ENCODE measurements at places on chromosomes 12 and 14.

- DNase-seq, result no peak
Measured at GRCh38 chr12:96271469-96272199, 77.5 kb downstream of the ELK3 start.

- DNase-seq, result no peak
Measured at GRCh38 chr12:49549735-49550692, 11.2 kb downstream of the KCNH3 start.

DNA sequence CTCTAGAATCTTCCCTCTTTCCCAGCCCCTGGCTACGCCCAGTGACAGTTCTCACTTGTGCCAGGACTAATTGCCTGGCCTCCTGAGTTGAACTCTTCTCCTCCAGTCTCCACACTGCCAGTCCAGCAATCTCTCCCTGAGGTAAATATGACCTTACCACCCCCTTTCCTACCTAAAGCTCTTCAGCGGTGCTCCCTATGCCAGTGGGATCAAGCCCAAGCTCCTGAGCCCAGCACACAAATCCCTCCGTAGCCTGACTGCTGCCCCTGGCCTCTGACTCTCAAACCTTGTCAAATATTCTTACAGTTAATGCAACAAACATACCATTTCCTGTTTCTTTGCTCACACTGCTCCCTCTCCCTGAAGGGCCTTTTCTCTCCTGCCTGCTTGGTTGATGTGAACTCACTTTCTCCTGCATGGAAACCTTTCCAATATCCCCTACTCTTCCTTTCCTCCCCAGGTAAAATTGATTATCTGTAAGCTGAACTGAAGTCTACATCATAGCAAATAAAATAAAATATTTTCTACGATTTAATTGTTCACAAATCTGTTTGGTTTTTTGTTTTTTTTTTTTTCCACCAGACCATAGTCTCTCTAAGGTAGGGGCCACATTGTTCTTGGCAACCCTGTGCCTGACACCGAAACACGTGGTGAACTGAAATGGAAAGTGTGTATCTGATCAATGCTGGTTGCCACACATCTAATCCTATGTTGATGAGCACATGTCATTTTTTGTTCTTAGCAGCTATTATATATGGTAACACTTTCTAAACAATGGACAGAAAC is 147.5 kb downstream of the SLC38A6 start:
- DNase-seq, result no peak

DNA sequence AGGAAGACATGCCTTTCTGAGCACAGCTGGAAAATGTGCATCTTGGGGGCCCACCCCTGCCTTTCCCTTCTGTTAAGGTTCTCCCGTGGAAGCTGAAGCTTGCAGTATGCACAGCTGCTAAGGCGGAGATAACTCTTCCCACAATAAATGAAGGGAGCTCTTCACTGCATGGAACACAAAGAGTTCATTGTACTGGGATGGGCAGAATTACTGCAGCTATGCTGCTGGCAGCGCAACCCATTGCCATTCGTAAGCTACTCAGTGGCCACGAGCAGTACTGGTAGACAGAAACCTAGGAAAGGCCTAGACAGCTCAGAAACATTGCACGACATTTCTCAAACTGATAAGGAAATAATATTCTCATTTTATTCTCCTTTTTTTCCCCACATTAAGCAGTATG is 310.2 kb downstream of the MDGA2 start:
- no peak for DNase-seq

DNA sequence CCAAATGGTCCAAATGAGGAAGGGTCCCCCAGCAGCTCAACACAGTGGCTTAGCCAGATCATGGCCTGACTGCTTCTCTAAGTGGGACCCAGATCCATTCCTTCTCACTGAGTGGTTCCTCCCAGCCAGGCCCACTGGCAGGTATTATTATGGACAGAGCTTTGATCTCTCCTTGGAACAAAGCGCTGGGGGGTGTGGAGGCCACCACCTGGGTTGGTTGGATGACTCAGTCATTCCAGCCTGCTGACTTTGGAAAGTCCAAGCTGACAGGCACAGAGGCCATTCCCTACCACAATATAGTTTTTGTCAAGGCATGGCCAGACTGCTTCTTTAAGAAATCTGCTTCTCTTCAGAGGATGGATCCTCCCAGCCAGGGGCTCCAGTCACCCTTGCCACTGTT is 341.1 kb downstream of the BTG1 start:
- DNase-seq, result no peak

GRCh38 chr12:120962532-120963020 is 15.8 kb upstream of the HNF1A start:
- DNase-seq, result no peak

GRCh38 chr12:1594006-1594260 is 448 bp downstream of the FBXL14 start:
- no peak for DNase-seq

- DNase-seq, result no peak
Measured at GRCh38 chr12:68998041-68998440, 65.1 kb upstream of the CPM start.

DNA sequence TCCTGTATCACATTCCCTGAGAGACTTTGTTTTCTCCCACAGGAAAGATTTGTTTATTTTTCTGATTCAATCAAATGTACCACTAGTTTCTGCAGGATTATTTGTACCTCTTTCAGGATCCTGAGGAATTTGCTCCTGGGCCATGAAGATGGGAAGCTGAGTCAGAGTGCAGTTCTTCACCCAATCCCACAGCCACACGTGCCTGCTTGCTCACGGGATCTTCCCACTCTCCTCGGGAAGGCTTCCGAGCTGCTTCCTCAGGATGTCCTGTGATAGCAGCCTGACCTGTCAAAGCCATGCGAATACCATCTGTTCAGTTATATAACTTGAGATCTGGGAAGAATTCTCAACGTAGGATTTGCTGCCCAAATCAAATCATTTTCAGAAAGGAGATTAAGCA is 41.8 kb upstream of the HIF1A start:
- DNase-seq, result peak; percentile 35

DNA sequence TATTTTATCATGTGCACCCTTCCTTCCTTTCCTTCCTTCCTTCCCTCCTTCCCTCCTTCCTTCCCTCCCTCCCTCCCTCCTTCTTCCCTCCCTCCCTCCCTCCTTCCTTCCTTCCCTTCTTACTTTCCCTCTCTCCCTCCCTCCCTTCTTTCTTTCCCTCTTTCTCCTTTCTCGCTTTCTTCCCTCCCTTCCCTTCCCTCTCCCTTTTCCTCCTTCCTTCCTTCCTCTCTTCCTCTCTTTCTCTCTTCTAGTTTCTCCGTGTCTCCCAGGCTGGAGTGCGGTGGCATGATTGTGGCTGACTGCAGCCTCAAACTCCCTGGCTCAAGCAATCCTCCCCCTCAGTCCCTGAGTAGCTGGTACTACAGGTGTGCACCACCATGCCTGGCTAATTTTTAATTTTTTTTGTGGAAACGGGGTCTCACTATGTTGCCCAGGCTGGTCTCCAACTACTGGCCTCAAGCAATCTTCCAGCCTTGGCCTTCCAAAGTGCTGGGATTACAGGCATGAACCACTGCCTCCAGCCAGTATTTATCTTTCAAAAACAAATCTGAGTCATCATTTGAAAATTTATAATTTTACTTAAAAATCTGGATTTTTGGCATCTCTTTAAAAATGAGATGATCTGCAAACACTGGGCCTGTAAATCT is 7.8 kb downstream of the C1RL start:
- DNase-seq, result no peak

GRCh38 chr12:55666508-55666907 is 29.8 kb downstream of the OR10P1 start:
- no peak for DNase-seq

GRCh38 chr14:89615421-89615820 is 198.4 kb upstream of the FOXN3 start:
- no peak for DNase-seq

GRCh38 chr14:72515779-72516770 is 377.8 kb downstream of the DPF3 start:
- peak; percentile 22 for DNase-seq

DNA sequence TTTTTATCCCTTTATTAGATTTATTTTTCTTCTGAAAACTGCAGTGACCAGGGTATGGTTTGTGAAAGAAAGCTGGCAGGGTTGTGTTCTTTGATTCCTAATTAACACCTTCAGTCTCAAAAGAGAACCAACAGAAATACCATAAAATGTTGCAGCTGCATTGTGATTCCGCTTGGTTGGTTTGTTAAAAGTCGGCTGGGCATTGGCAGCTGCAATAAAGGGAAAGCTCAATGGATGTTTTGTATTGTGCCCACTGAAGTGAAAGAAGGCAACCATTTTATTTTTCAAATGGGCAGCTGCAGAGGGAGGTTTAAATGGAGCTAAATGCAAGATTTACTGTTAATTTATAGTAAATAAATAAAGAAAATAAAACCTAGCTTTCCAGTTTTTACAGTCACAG is 16.7 kb downstream of the LGR5 start:
- DNase-seq, result no peak

DNA sequence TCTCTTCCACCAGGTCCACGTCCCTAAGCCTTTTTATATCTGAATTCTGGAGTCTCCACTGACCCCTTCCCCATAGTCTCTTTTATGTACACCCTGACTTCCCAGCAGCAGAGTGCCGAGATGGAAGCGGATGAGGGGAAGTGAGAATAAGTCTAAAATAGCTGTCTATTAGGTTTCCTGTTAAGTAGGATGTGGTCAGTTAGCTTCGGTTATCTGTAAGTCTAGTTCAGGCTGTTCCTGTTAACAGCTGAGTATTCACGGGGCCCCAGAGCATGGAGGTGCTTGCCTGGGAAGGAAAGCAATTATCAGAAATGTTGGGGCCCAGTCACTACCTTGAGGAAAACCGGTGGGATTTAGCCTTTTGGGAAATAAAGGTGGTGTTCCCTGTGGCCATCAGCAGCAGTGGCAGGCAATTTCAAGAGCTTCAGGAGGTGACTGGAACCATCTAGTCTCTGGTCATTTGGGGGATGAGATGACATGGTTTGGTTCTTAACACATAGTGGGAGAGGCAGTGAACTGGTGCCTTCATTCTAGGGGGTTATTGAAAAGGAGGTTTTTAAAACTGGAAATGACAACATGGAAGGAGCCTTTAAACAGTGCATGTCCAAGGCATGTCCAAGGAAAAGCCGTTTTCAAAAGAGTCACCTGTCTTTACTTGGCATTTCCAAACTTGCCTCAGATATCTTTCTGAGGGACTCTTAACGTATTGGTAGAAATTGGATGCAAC is 21.8 kb downstream of the CHST11 start:
- no peak for DNase-seq

DNA sequence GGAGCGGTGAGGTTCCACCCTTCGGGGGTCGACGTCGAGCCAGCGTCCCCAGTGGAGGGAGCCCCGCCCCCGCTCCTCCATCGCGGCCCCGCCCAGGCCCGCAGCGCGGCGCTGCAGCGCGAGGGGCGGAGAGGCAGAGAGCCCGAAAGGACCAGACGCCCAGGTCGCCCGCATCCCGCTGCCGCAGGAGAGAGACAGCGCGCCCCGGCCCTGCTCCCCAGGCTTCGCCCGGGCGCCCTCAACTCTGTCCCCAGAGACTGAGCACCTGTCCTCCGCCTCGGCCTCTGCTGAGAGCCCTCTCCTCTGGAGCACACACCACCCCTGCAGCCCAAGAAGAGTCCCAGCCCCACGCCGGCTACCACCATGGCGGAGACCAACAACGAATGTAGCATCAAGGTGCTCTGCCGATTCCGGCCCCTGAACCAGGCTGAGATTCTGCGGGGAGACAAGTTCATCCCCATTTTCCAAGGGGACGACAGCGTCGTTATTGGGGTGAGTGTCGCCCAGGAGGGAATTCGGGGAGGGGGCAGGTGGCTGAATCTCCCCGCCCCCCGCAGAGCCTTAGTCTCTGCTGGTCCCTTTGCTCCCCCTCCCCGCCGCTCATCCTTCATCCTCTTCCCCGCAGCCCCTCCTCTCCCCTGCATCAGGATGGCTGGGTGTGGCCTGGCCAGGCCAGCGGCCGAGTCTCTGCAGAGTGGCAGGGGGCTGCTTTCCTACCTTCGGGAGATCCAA is at the start of gene KIF5A:
KIF5A (plus strand) TSS at position 136 of the 732 bp plus-strand sequence; CDS start at position 364, 228 bp downstream.
- DNase-seq, result peak; percentile 60

DNA sequence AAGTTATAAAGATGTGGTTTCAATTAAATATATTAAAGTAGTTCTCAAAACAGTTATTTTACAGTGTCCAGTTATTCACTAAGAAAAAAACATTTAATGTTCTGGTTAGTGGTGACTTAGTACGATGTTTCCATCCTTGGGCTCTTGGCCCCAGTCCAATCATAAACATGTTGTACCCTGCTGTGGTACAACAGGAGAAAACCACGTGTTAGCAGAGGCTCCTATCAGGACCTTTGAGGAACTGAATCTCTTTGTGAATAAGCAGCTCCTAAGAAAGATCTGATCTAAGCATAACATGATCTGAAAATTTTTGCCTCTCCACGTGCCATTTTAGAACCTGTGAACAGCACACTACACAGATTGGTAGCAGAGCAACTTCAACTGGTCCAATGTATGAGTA is 234.0 kb downstream of the SYT1 start:
- no peak for DNase-seq

GRCh38 chr12:13000616-13000924 is 505 bp upstream of the HEBP1 start:
- DNase-seq, result peak; percentile 63

- DNase-seq, result no peak
Measured at GRCh38 chr12:79415746-79416435, 274.9 kb downstream of the PAWR start.

DNA sequence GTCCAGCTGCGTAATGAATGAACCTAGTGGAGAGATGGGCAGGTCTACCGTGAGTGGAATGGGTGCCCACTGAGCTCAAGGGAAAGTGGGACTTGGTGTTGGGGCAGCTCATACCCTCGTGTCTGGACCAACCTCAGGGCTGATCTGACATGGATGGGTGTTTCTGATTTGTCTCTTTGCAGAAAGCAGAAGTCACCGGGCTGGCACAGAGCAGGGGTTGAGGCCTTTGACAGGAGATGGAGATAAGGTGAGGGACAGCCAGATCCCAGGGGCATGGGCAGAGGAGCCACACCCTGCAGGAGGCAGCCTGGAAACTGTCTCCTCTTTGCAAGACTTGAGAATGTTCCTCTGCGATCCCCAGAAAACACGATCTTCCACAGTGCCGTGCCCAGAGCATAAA is 20.9 kb upstream of the PPP1CC start:
- no peak for DNase-seq

GRCh38 chr12:450438-450837 is 9.3 kb upstream of the B4GALNT3 start:
- no peak for DNase-seq

DNA sequence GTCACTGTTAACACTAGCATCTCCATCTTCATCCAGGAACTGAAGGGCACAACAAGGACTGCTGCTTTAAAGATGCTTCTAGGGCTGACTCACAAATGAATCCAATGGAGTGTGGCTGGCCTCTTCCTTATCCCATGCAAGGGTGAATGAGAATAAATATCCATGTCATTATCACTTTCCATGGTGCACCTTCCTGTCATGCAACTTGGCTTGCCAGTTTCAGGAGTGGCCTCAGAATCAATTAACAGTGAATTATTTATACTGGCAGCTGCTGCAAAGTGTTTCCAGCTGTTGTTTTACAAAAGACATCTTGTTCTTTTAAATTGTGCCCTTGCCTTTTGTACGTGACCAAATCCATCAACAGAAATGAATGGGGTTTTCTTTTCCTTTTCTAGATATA is 499.3 kb upstream of the TMEM132C start:
- no peak for DNase-seq

All from ACHN (cell line).